Fibroblast of skin of left biceps (primary cell): ENCODE measurements at places on chromosomes 4 and X.

- DNase-seq: no peak
These were observed 30.4 kb downstream of the CCNQ start for GRCh38 chrX:153568451-153569011.

- no peak for DNase-seq
These were observed 65.0 kb downstream of the COQ2 start for GRCh38 chr4:83219344-83220331.

DNA sequence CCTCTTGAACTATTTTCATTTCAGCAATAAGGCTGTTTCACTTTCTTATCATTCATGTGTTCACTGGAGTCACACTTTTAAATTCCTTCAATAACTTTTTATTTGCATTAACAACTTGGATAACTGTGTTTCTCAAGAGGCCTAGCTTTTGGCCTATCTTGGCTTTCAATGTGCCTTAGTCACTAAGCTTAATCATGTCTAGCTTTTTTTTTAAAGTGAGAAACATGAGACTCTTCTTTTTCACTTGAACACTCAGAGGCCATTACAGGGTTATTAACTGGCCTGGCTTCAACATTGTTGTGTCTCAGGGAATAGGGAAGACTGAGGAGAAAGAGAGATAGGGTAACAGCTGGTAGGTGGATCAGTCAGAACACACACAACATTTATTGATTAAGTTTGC lies 64.0 kb upstream of the VCX2 start:
- DNase-seq: no peak

DNA sequence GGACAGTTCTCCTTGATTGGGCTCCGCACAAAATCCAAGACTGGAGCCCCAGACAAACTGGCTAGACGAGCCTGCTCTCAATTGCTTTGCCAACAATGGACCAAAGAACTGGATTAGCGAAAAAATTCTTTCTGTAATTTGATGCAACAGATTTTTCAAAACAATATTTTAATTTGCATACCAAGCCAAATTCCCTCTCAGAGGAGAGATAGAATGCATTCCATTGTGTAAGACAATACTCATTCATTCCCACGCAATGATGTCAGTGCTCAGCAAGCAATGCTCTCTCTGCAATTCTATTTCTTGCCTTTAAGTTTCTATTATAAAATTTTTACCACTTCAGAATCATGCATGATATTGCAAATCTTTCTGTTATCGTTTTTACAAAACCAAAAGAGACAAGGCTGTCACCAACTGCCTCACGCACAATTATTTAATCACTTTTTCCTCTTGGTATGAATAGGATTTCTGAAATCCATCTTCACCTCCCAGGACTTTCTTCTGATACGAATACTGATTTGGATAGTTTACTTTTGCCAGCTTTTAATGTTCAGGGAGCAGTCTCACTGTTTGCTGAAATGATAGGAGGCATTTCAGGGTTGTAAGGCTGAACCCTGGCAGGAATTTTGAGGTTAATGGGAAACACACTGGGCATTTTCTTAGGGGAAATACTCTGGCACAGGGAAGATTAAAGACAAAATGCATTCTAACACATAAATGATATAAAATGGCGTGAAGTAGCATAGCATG lies 46.1 kb upstream of the HCCS start:
- peak; percentile 71 for DNase-seq

GRCh38 chr4:87525636-87526295 lies 3.4 kb downstream of the SPARCL1 start:
- DNase-seq: no peak
